ENCODE measurements at places on chromosomes 6 and 20.
A peak's percentile ranks its signal among the peaks of the same experiment; 100 is the strongest.

GRCh38 chr6:45836984-45837383, 178.7 kb downstream of the CLIC5 start:
- DNase-seq = no peak

- no peak for DNase-seq
Measured at GRCh38 chr20:32660661-32661060, 13.1 kb downstream of the C20orf203 start.

GRCh38 chr6:121944354-121944753, 455.1 kb upstream of the HSF2 start:
- DNase-seq = no peak

- DNase-seq = no peak
Measured at GRCh38 chr20:44234566-44235317, 12.4 kb upstream of the GDAP1L1 start.

DNA sequence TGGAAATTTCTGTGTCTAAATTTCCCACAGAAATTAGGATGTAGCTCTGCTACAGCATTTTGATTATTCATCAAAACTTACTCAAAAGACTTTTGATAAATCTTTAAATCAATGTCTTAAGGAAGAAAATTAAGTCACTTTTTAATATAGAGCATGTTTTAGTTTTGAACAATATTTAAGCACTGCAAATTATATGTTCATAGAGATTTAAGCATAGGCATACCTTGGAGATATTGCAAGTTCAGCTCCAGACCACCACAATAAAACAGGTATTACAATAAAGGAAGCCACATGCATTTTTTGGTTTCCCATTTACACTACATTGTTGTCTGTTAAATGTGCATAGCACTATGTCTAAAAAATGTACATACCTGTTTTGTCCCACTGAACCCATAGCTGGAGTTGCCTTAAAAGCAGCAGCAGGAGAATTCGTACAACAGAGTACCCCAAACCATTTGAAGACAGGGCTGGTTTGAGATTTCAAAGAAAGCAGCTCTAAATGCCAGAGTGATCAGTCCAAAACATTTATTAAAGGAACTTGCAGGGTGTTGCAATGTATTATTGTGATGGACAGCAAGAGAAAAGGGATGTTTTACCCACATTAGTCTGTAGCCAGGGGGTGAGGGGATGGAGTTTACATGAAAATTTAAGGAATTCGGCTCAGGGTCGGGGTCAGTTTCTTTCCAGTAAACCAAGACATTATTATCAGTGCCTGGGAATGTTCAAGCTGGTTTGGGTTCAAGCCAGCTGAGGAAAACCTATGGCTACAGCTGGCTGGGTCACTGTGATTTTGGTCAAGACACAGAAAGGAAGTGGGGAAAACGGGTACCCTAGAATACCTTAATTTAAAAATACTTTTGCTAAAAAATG, 6.3 kb upstream of the LOC128125822 start:
- DNase-seq = no peak

DNA sequence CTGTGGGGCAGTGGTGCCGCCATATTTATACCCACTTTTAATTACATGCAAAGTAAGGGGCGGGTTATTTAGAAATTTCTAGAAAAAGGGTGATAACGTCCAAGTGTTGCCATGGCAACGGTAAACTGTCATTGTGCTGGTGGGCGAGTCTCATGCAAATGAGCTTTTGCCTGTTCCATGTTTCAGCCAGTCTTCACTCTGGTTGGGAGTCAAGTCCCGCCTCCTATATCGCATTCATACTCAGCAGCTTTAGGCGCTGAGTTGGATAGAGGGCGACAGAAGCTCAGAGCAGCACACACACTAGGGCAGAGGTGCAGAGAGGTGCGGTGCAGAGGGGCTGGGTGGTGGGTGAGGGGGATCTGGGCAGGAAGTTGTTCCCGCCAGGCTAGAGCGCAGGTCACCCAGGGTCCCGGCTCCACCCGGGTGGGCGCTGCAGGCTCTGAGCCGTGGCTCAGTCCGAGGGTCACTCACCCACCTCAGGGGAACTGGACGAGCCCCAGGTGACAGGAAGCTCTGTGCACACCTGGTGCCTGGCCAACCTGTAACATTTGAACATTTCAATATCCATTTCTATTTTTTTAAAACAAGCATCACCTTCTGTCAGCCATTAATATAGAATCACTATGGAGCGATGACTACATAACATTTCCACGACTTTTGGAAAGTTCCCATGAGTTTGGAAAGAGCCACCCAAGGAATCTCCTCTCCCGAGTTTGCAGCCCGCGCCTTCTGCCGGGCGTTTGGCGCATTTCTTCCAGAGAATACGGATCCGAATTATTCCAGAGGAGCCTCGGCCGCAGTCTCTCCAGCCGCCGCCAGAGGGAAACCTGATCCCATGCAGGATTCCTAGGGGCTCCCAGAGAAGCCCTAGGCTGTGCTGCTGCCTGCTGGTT, 89.1 kb upstream of the PHACTR3 start:
- DNase-seq = no peak

DNA sequence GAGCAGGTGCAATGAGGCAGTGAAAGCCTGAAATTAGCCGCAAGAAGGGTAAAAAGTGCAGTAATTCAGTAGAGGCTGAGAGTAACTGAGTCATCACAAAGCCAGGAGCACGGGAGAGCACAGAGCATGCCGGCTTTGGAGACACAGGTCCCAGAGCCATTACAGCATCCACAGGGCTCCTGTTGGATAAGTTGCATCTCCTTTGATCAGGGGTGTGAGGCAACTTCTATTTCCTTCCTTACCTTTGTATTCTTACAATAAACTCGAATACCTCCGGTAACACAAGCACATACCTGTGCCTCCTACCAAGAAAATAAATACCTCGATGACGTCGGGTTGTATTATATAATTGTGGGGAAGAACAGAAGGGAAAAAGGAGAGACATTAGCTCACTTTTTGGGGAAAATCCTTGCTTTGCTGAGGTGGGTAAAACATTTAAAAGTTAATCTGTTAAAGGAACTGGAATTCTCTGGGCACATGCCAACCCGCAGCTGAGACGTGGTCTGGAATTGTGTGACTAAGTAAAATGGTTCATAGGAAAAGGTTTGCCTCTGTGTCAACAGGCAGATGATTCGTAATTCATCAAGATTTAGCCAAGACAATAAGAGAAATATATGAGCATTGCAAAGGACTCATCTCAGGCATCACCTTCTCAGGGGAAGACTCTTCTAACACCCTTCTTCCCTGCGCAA, 360.7 kb upstream of the ZFP64 start:
- no peak for DNase-seq

- no peak for DNase-seq
Measured at GRCh38 chr6:107079429-107079828, 35.9 kb downstream of the BEND3 start.

- DNase-seq = peak; percentile 62
Measured at GRCh38 chr6:27157459-27158315, 89.8 kb upstream of the PRSS16 start.

- no peak for DNase-seq
Measured at GRCh38 chr20:57396984-57397692, 5.9 kb downstream of the RBM38 start.

GRCh38 chr20:19181552-19181951, 30.9 kb upstream of the SLC24A3 start:
- no peak for DNase-seq

- DNase-seq = no peak
Measured at GRCh38 chr6:30601815-30602641, 15.0 kb downstream of the PPP1R10 start.

DNA sequence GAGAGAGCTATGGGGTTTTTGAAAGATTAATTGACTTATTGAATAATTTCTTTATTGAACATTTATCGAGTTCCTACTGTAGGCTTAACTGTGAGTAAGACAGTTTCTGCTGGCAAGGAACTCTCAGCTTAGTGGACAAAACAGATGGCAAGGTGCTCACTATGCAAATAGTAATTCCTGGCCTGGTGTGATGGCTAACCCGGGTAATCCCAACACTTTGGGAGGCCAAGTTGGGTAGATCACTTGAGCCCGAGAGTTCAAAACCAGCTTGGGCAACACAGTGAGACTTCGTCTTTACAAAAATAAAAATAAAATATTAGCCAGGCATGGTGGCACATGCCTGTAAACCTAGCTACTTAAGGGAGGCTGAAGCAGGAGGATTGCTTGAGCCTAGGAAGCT, 13.5 kb upstream of the TGM2 start:
- no peak for DNase-seq

GRCh38 chr6:41442800-41443501, 103.2 kb upstream of the FOXP4 start:
- no peak for DNase-seq

DNA sequence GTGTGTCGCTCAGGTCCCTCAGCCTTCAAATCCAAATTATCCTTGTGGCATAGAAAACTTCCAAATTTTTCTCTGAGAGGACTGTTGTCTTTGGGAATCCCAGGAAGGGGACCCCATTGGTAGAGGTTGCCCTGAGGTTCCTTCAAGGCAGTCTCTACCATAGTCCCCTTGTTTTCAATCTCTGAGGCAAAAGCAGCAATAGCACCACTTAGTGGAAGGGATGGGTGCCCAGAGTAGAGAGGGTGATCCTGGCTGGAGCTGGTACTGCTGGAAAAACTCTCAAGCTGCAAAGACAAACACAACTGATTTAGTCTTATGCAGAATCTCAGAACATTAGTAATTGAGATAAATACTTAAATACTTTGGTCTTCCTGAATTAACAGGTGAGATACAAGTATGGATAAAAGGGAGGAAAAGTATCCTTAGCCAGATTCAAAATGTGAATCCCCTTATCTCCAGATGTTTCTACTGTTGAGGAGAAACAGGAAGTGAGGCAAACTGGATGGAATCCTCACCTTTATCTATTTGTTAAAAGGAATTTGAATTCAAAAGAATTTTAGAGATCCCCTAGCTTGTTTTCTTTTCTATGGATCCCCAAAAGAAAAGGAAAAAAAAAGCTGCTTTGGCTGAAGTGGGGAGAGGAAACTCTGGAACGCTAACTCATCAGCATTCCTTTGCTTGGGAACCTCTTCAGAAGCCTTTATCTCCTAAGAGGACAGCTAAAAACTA, 13.4 kb downstream of the ZNF318 start:
- DNase-seq = no peak

- DNase-seq = no peak
Measured at GRCh38 chr20:706366-706885, 30.8 kb upstream of the SCRT2 start.

DNA sequence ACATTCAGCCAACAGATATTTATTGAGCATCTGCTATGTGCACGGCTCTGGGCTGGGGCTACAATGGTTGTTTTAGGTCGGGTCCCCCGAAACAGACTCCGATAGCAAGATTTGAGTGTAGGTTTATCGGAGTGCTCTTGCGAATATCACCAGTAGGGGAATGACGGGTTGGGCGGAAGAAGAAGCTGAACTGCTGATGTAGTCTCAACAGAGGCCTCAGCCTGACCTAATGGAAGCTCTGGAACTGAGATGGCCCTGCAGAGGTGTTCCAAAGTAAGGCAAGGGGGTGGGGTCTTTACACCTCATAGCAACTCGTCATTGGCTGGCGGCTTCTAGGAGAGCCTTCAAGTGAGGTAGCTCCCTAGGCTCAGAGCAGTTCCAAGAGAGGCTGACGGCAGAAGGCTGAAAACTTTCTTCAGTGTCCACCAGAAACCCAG, 1.1 kb downstream of the L3MBTL1 start:
- DNase-seq = no peak

GRCh38 chr20:62413896-62414481, 6.9 kb upstream of the CABLES2 start:
- no peak for DNase-seq

DNA sequence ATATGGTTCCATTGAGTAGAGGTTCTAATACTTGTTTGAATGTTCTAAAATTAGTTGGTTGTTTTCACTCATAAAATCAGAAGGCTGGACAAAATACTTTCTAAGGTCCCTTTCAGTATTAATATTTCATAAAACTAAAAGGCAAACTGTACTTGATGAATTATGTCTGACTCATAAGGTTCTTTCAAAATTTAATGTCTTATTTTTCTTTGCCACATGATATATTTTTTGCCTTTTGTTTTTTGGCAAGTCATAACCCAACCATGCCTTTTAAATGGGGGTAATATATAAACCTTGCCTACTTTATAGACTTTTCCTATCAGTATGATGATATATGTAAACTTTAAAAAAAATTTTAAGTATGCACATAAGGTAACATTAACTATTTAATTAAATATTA, 244.7 kb downstream of the PTPRK start:
- no peak for DNase-seq

GRCh38 chr6:115001731-115002350, 659.0 kb upstream of the HS3ST5 start:
- DNase-seq = no peak

DNA sequence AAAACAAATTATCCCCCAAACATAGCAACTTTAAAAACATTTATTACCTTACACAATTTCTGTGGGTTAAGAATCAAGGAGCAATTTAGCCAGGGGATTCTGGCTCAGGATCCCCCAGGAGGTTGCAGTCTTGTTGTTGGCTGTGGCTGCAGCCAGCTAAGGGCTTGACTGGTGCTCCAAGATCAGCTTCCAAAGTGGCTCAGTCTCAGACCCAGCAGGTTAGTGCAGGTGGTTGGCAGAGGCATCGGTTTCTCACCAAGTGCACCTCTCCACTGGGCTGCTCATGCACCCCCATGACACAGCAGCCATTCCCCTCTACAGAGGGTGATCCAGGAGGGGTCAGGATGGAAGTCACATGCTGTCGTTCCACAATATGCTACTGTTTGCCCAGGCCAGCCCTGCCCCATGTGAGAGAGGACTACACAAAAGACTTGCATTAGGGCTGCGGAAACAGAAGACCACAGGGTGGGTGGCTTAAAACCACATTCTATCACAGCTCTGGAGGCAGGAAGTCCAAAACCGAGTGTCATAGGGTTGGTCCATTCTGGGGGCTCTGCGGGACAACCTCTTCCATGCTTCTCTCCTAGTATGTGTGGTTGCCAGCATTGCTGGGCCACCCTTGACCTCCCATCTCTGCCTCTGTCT, 125.8 kb downstream of the C6orf118 start:
- no peak for DNase-seq

Measured in stimulated activated CD8-positive, alpha-beta memory T cell treated with anti-CD3 and anti-CD28 coated beads, Interleukin-7, amount 100 ng/mL, for 24 hours (primary cell).